ENCODE measurements at places on chromosomes 4 and X. TPM values are rescaled to one million over a fixed set of nuclear protein-coding genes. Genes with fewer than 3 reads are reported as not detected.

The GLRA3 gene
- 0.03 TPM for polyA plus RNA-seq

The OTUD4 gene
- 33.7 TPM for polyA plus RNA-seq

The CRMP1 gene
- 66.6 TPM for polyA plus RNA-seq

The DCX gene
- polyA plus RNA-seq, result 2.5 TPM

The TTC29 gene
- 1.1 TPM for polyA plus RNA-seq

The SMAD1 gene
- polyA plus RNA-seq, result 63.3 TPM

The NLRP2B gene
- polyA plus RNA-seq, result 0.07 TPM

The BBS12 gene
- polyA plus RNA-seq, result 15.7 TPM

The POLN gene
- 3.7 TPM for polyA plus RNA-seq

The FDCSP gene
- polyA plus RNA-seq, result 0.56 TPM

The NEIL3 gene
- polyA plus RNA-seq, result 4.2 TPM

The LARP1B gene
- 24.9 TPM for polyA plus RNA-seq

The TMEM47 gene
- polyA plus RNA-seq, result 31.3 TPM

The ZRSR2 gene
- polyA plus RNA-seq, result 22.6 TPM

The FGF13 gene
- polyA plus RNA-seq, result 26.0 TPM

The POF1B gene
- polyA plus RNA-seq, result 0.43 TPM

The ACOT9 gene
- polyA plus RNA-seq, result 38.3 TPM

The USP27X gene
- 11.8 TPM for polyA plus RNA-seq

The SCRG1 gene
- polyA plus RNA-seq, result 0.39 TPM

The MAOA gene
- polyA plus RNA-seq, result 17.3 TPM

The RTL3 gene
- polyA plus RNA-seq, result not detected

The UGT2B10 gene
- 0.57 TPM for polyA plus RNA-seq

The NEUROG2 gene
- not detected for polyA plus RNA-seq

The INPP4B gene
- 8.4 TPM for polyA plus RNA-seq

The LONRF3 gene
- 0.77 TPM for polyA plus RNA-seq

The KANTR gene
- polyA plus RNA-seq, result 20.8 TPM

The DCLK2 gene
- 12.7 TPM for polyA plus RNA-seq

The CSAG2 gene
- polyA plus RNA-seq, result not detected

The PSAPL1 gene
- not detected for polyA plus RNA-seq

The PRDM8 gene
- polyA plus RNA-seq, result 2.1 TPM

The ARHGEF38 gene
- polyA plus RNA-seq, result 4.7 TPM

The GAB1 gene
- polyA plus RNA-seq, result 48.0 TPM

The MAMLD1 gene
- 7.5 TPM for polyA plus RNA-seq

The ANK2 gene
- polyA plus RNA-seq, result 70.2 TPM

The FOXR2 gene
- polyA plus RNA-seq, result not detected

All from renal pelvis (tissue), 12 donors.